ENCODE measurements at places on chromosomes 6 and 20.

DNA sequence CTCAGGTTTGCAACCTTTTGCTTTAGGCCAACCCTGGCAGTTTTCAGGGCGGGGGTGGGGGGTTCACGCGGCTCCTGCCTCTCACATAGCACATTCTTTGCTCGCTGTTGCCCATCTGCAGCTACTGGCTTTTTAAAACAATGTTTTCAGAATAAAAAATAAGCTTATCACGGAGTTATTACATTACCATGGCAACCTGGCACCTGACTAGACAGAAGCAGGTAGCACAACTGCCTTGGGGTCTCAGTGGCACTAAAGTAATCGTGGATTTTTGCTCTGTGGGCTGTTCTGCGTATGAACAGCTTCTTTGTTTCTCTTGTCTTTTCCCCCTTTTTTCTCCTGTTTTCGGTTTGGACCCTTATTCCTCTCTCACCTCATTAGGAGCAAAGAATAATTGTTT lies 9.1 kb upstream of the MANBAL start:
- no peak for DNase-seq

- no peak for DNase-seq
These were observed 4.9 kb downstream of the RIMS4 start for GRCh38 chr20:44805335-44805978.

DNA sequence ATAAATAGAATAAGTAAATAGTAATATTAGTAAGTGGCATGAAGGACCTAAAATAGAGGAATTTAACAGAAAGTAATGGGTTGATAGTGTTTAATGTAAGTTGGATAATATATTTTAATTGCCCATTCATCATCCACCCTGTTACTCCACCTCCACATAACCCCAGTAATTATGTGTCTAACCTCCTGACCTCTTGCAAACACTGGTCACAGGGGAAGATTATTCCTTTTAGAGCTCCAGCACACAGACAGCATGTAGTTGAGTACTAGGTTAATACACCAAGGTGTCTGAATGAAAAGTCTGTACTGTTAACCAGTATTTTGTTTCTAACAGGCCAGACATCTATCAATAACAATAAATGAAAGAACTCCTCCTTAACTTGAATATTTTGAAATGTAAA lies 92.4 kb upstream of the EYS start:
- DNase-seq = no peak

DNA sequence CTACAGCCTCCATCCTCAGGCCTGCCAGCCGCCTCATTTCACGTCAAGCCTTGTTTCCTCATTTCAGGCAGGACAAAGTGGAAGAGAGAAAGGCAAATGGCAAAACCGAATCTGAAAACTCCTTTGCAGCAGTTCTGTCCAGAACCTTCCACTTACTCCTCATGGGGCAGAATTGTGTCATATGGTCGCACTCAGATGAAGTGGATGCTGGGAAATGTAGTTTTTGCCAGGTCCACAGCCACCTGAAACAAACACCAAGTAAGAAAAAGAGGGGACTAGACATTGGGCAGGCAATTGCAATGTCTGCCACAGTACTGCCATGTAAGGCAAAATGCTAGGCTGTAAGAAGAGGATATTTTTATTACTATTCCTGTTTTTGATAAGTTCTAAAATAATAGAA lies 44.9 kb downstream of the ISM1 start:
- no peak for DNase-seq

GRCh38 chr6:44304282-44305199 lies 8.6 kb downstream of the AARS2 start:
- peak; percentile 26 for DNase-seq

- DNase-seq = peak; percentile 50
These were observed 8.9 kb upstream of the MLN start for GRCh38 chr6:33812669-33813068.

- no peak for DNase-seq
These were observed 1.2 kb downstream of the IP6K3 start for GRCh38 chr6:33745548-33745947.

- DNase-seq = no peak
These were observed 139.5 kb upstream of the CDH4 start for GRCh38 chr20:61112515-61112914.

DNA sequence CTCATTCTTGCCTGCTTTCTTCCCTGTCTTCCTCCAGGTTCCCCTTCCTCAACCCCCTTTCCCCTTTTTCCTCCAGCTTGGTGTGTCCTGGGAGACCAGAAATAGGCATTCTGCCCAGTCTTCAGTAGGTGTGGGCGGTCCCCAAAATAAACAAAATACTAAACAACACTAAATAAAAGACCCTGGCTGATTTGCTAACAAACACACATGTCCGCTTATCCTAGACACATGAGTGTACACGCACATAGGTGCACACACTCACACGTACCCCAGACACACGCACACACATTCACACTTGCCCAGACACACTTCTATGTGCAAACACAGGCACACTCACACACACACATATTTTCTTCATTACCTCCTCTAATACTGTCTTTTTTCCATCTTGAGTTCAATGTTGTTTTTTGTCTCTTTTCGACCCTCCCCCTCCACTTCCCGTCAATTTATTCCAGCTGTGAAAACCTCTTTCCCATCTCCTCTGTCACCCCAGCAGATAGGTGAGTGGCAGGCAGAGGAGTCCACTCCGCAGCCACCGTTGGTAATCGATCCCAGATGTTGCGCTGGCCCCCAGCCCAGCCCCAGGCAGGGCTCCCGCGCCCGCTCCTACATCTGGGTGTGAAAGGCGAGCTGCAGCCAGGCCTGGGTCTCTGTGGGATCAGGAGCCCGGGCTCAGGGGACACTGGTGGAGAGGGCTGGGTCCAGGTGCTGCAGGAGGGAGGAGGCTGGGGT lies 56.9 kb upstream of the FOXP4 start:
- DNase-seq = no peak

DNA sequence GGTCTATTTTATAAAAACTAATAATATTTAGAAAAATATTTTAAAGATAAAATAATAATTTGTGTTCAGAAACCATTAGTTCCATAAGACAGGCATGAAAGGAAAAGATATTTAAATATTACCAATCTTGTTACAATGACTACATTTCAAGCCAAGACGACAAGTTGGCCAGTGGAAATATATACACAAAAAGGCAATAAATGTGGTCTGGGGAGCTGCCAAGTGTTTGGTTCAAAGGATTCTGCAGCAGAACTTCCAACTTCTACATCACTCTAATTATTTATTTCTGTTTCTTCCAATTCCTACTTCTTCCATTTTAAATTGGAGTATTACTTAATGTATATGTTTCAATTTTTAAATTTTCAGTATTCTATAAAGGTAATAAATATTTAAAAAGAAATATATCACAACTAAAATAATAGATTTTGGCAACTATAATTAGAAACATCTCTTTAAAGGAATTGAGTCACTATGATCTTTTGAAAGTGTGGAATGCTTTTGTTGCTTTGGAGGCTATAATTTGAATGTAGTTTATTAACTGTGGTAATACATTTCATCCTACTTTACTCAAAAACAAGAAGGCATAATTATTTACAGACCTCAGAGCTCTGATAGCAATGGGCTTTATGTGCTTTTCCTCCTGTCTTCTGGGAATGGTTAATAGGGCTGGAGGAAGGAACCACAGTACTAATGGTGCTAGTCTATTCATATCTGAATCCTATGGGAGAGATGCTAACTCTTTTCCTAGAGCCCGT lies 129.7 kb upstream of the FAM184A start:
- no peak for DNase-seq

- DNase-seq = no peak
These were observed 7.4 kb downstream of the POU3F2 start for GRCh38 chr6:98841621-98842341.

DNA sequence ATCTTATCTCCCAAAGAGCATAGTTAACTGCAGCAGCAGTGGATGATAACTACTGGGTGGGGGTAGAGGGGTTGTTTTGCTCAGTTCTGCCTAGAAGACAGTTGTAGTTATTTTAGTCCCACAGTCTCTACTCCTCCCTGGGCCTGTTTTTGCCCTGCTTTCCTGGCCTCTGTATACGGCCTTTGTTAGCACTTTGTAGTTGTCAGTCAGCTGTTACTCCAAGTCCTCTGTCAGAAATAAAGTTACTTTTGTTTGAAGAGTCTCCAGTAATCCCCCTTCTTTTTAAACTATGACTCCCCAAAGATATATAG lies 113.9 kb downstream of the SLC16A10 start:
- no peak for DNase-seq

- DNase-seq = no peak
These were observed 41.1 kb downstream of the KLHL31 start for GRCh38 chr6:53624502-53624901.

DNA sequence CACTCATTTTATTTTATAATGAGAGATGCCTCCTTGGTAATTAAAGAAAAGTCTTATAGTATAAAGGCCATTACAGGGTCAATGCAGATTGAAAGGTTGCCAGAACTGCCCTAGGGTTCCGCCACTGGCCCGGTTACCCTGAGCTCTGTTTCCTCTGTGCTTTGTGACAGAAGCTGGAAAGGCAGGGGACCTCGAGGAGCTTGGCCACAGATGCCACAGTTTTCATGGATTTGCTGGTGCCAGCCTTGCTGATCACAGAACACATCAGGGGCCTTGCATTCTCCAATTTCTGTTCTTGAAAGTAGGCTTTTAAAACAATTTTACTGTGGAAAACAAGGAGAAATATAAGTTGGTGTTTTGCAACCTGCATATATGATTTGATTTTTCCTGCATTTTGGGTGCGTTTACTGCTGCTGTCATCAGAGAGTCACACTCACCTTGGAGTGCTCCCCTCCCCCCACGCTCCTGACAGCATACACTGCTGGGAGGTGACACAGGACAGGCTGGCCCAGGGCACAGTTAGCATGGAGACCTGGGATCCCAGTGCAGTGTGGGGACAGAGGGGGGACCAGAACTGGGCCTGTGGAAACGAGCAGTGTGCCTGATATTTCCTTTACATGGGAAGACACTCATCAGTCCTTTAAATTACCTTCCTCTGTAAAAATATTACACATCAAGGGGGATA lies 142.8 kb downstream of the CFAP61 start:
- no peak for DNase-seq

DNA sequence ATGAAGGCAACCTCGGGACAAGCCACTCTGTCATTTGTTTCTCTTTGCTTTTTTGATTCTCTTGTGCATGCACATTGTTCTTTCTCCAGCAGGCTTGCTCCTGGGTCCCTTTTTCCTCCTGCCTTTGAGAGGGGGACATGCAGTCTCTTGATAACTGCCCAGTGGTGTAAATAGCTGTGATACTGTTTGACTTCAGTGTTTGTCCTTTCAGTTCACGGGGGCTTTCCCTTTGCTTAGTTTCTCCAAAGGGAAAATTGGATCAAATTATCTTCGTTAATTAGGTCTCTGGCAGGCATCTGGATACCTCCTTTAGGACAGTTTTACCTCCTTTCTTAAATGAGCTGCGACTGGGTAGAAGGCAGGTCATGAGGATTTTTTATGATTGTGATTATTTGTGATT lies 41.5 kb downstream of the RALGAPB start:
- DNase-seq = no peak

DNA sequence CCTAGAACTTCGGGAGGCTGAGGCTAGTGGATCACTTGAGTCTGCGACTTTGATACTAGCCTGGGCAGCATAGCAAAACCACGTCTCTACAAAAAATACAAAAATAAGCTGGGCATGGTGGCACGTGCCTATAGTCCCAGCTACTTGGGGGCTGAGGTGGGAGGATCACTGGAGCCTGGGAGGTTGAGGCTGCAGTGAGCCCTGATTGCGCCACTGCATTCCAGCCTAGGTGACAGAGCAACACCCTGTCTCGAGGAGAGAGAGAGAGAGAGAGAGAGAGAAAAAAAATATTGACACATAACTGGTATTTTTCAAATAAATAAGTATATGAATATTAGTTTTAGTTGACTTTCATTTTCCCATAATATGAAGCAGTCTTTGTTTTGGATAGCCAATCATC lies 222.2 kb downstream of the BTBD9 start:
- DNase-seq = no peak

- DNase-seq = no peak
These were observed 18.8 kb upstream of the EZR start for GRCh38 chr6:158837684-158838625.

GRCh38 chr6:34486106-34486740 lies 20.3 kb downstream of the PACSIN1 start:
- DNase-seq = no peak

DNA sequence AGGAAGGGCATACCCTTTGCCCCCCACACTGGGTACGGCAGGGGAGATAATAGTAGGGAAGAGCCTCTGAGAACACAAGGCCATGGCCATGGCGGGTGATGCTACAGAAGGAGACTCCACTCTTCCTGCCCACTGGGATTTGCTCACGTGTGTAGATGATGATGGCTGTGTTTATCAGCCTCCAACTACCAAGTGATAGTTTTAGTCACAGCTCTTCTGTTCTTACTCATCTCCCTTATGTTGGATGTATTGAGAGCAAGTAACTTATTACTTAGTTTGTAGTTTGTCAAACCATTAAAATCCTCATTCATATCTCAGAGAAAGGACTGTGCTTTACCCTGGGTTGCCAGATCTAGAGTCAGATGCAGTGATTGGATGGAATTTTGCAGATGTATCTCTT lies 66.0 kb downstream of the CDH26 start:
- DNase-seq = no peak

DNA sequence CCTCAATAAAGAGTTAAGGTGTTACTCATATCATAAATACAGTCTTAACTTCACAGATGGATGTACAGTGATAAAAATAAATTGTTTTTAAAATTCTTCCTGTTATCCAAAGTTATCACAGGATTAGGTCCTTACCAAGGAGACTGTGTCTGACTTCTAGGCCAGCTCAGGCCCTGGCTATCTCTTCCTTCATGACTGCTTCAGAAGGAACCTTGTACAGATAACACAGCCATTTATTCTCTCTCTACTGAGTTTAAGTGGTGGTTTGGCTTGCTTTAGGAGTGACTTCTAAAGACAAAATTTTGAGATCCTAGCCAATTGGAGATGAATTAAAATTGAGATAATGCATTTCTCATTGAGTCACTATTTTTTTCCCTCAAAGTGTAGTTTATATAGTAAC lies 40.8 kb upstream of the RNF182 start:
- DNase-seq = no peak

GRCh38 chr6:68506911-68507310 lies 128.2 kb upstream of the ADGRB3 start:
- no peak for DNase-seq

DNA sequence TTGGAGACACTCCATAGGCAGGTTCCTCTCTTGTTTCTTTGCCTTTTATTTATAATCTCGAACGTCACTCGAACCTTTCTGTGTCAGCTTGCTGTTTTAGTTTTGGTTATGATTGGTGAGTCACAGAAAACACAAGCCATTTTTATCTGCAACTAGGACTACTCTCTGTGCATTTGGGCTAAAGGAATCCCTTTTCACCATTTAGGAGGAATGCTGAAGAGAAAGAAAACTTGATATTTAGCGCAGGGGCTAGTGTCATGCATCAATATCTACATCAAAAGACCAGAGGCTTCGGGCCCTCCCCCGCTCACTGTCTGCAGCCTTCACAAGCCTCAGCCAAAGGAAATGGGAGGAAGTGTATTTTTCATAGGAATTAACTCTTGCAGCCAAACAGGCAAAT lies 507.8 kb upstream of the CITED2 start:
- no peak for DNase-seq

- no peak for DNase-seq
These were observed at the start of gene SIGLEC1 for GRCh38 chr20:3712279-3712873. Gene SIGLEC1, minus strand, starts transcription at chr20:3712600. Its CDS starts 5,472 bp downstream, at chr20:3707128.
